ENCODE measurements at places on chromosomes 5 and 9.

GRCh38 chr9:108040783-108041182 lies 551.2 kb upstream of the KLF4 start:
- DNase-seq, result peak; percentile 44

GRCh38 chr5:18394443-18394804 lies 760.2 kb downstream of the TAF11L14 start:
- DNase-seq, result no peak

GRCh38 chr9:127714951-127715469 lies 453 bp downstream of the PTRH1 start:
- DNase-seq, result peak; percentile 64

DNA sequence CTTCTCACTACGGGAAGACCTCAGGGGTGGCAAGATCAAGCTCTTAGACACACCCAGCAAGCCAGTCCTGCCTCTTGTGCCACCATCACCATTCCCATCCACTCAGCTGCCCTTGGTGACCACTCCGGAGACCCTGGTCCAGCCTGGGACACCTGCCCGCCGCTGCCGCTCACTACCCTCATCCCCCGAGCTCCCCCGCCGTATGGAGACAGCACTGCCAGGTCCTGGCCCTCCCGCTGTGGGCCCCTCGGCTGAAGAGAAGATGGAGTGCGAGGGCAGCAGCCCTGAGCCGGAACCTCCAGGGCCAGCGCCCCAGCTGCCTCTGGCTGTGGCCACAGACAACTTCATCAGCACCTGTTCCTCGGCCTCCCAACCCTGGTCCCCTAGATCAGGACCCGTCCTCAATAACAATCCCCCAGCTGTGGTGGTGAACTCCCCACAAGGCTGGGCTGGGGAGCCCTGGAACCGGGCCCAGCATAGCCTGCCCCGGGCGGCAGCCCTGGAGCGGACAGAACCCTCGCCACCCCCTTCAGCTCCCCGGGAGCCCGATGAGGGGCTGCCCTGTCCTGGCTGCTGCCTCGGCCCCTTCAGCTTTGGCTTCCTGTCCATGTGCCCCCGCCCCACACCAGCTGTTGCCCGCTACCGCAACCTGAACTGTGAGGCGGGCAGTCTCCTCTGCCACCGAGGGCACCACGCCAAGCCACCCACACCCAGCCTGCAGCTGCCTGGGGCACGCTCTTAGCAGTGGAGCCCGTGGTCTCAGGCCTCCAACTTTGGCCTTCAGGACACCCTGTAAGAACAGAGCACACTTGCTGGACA lies 4.1 kb downstream of the TESK1 start:
- DNase-seq, result no peak

All from AG20443 (cell line).